Left cardiac atrium (tissue), 4 donors: ENCODE measurements at places on chromosomes 3 and 15.
A peak's percentile ranks its signal among the peaks of the same experiment; 100 is the strongest.

GRCh38 chr3:105369500-105370371 lies 3.0 kb downstream of the ALCAM start:
- peak; percentile 76 for DNase-seq

- no peak for DNase-seq
Observed at GRCh38 chr3:172751175-172751704, 714 bp downstream of the ECT2 start.

DNA sequence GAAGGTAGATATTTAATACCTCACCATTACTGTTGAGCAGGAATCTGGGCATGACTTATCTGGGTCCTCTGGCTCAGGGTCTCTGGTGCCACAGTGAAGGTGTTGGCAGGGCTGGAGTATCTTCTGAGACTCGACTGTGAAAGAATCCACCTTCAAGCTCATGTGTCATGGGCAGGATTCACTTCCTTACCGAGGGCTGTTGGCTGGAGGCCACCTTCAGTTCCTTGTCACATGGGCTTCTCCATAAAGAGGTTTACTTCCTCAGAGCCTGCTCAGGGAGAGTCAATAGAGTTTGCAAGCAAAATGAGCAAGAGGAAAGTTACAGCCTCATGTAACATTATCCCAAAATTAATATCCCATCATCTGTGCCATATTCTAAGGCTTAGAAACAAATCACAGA lies 459.5 kb downstream of the NR2F2 start:
- DNase-seq, result no peak

DNA sequence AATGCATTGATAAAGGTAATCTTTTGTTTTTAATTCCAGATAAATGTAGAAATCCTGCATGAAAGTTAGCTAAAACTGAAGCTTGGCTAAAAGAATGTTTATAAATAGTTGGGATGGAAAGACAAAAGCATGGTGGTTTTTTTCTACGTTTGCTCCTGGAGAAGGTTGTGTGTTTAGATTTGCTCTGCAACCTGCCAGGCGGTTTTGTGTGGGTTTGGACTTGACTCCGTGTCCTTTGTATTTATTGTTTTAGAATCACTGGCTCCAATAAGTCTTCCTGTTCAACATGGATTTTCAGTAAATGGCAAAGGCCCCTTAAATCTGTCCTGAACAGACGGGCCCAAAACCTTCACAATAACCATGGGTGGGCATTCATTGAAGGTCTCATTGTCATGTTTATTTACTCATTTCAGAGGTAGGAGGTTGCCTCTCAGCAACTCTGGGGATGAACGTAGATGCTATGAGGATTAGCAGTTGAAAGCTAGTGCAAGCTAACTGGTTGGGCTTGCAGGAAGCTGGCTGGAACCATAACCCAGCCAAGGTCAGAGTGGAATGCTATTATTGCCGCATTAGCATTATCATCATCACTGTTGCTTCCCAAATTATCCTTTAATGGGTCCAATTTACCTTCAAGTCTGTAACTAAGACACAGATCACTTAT lies 60.6 kb upstream of the ADAMTS9 start:
- DNase-seq, result no peak

DNA sequence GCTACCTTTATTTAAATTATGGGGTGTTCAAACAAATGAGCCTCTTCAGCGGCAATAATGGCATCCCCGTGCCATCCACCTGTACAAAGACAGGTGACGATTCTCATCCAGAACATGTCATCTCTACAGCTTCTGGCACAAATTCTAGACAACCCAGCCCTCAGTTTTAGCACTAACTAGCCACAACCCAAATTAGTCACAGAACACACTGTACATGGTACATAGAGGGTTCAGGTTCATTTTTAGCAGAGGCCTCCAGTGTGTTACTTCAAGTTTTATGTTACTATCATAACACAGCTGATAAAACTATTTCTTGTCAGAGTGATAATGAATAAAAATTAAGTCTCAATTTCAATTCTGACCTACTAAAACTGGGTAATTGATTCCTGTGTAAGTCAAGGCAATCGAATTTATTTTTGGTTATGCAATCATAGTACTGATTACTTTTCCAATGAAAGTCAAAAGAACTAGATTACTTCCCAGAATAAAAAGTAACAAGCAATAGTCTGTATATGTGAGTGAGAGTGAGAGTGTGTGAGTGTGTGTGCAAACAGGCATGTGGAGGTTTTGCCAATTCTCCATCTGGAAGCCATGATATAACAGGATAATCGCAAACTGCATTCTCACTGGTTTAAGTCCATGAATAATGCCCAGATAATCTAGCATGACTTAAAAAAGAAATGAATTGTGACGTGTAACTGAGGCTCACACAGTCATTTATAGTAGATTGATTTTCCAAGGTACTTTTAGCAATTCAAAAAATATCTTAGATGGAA lies 37.4 kb downstream of the SHQ1 start:
- DNase-seq, result no peak

- no peak for DNase-seq
Observed at GRCh38 chr3:24390169-24391130, 104.2 kb downstream of the THRB start.

DNA sequence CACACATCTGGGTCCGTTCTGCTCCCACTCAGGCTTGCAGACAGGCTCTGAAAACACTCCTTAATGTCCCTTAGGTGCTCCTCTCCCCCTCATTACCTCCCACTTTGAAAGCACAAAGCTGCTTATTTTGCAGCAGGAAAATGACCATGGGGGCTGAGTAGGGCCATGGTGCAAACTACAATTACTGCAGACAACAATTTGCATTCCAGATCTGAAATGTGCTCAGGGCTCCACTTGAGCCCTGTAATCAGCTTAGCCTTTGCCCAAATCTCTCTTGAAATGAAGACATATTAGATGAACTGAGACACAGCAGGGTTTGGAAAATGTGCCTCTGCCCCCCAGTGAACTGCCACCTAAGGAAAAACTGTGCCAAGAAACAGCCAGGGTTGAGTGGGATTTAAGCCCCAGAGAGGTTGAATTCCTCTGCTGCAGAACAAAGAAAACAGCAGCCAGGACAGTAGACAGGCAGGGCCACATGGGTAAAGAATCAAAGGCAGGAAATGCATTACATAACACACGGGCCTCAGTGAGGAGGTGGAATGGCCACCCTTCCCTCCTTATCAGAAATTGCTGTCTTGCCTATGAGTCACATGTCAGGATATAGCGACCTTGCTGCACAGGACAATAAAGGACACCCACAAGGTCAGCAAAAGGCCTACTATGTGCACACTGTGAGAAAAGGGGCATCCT lies 126.8 kb upstream of the ARHGEF3 start:
- DNase-seq, result no peak

- no peak for DNase-seq
Observed at GRCh38 chr15:22951381-22952280, 28.5 kb downstream of the CYFIP1 start.

- no peak for DNase-seq
Observed at GRCh38 chr3:139358841-139359562, 15.2 kb downstream of the MRPS22 start.

- no peak for DNase-seq
Observed at GRCh38 chr15:93997071-93997658, 234.2 kb upstream of the MCTP2 start.

GRCh38 chr3:48564022-48564421 lies 441 bp upstream of the UCN2 start:
- peak; percentile 61 for DNase-seq

- no peak for DNase-seq
Observed at GRCh38 chr3:36381311-36381956, 1.1 kb downstream of the STAC start.

DNA sequence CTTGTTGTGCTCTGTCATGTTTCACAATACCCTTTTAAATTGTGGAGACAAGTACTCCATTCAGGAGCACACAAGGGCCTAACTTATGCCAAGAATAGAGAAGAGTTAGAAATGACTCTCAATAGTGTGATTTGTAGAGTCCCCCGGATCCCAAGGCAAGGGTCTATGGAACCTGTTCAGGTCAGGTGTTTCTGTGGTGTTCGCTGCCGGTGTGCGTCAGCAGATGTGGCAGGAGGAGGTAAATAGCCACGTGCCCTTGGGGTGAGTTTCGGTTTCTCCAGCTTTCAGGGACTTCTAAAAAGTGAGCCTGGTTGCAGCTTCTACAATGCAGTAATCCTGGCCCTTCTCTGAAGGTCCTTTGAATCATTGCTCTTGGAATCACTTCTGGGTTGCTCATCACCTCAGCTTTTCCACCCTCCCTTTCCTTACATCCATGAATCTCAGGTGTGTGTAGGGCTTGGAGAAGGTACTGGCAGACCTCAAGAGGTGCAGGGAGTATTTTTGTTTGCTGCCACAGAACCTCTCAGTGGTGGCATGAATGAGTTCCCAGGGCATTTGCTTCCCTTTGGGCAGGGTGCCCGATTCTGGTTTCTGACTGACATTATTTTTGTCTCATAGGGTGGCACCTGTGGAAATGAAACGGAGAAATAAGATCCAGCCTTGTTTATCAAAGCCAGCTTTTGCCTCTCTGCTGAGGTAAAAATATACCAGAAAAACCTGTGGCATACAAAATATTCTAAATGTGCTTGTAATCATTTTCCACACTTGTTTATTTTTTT lies 7.3 kb downstream of the ST3GAL6 start:
- no peak for DNase-seq

DNA sequence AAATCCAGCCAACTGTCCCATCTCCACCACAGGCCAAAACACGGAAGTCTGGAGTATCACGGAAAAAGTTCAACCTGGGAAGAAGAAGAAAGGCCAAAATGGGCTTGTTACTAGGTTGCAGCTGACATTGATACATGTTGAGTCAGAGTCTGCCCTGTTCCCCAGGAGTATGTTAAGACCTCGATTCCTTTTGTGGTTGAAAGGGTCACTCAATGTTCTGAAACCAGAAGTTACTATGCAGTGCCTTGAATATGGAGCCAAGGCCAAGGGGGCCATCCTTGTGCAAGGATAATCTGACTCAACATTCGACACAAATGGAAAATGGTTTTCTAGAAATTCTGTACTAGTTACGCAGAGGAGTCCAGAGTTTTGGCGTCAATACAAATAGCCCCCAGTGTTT lies 104.2 kb downstream of the DGKG start:
- no peak for DNase-seq

DNA sequence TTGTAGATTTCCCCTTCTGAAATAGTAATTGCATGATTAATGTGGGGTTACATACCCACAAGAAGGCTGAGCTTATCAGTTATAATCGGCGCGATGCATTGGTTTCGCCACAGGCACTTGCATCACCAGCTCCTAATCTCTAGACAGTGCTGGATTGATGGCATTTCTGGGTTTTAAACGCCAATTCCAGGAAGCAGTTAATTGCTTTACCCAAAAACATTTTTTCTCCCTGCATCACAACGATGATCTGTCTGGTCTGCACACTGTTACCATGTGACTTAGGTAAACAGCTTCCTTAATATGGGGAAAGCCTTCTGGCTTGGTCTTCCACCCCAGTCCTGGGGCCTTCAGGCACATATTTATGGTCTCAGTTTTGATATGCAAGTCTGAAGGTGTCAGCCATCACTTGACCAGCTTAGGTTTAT lies 70.0 kb upstream of the HEG1 start:
- no peak for DNase-seq

- no peak for DNase-seq
Observed at GRCh38 chr15:64229129-64229724, 66.4 kb upstream of the PPIB start.

- DNase-seq, result no peak
Observed at GRCh38 chr15:36053746-36054145, 507.8 kb upstream of the DPH6 start.

DNA sequence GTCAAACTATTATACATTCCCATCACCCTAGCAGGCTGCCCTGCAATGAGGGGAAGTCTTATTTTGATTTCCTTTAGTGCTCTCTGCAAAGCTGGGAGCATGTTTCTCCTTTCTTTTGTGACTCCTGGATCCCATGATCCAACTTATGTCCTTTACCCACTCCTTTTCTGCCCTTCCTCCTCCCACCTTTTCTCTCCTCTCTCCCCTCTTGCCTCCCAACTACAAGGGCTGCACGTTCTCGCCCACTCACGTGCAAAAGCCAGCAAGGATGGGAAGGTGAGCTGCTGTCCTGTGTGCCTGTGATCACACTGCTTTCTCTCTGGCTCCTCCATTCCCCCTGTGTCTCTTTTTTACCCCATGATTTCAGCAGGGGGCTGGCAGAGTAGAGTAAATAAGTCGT lies 6.1 kb downstream of the VIPR1 start:
- no peak for DNase-seq

DNA sequence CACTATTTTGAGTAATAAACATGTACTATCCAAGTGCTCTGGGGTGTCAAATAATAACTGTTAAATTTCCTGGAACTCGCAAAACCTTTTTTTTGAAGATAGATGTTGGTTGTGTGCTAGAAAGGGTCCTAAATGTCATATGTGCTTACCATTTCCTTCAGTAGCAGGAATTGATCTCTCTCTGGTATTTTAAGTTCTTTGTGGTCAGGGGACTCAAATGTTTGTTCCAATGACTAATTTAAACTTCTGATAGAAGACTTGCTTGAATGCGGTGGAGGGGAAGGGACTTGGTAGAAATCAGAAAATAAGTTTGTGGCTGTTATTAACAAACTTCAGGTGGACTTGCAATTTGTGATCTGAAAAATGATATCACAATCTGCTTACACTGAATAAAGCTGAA lies 26.8 kb downstream of the ARIH2 start:
- no peak for DNase-seq

GRCh38 chr3:194262176-194262924 lies 88.8 kb downstream of the CPN2 start:
- no peak for DNase-seq

DNA sequence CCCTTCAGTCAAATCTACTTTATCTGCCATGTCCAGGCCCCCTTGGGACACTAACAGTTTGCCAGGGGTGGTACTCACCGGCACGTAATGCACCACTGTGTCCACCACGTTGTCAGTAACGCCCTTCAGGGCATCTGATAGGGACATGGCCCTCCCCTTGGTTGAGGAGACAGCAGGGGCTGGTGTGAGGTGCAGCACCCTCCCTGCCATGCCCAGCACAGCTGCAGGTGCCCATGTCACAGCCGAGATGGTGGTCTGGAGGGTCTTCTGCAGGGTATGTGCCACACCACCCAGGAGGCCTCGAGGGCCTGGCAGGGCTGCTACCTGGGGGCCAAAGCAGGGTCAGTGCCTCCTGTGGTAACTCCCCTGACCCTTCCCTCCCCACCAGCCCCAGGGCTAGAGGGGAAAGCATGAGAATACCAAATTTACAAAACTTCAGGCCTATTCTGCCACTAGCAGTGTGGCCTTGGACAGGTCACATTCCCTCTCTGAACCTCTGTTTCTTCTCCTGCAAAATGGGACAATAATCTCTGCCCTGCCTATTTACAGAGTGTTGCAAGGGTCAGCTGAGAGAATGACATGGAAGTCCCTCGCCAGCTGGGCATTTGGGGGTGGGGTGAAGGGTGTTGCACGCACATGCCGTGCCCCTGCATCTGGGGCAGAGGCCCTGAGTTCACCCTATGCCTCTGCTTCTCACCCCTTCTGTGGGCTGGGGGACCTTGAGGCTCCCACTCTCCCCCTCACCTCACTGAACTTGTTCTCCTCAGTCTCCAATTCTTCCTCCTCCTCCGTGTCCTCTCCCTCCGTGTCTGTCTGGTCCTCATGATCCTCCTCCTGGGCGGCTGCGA lies 11.8 kb upstream of the KIF7 start:
- DNase-seq, result no peak

DNA sequence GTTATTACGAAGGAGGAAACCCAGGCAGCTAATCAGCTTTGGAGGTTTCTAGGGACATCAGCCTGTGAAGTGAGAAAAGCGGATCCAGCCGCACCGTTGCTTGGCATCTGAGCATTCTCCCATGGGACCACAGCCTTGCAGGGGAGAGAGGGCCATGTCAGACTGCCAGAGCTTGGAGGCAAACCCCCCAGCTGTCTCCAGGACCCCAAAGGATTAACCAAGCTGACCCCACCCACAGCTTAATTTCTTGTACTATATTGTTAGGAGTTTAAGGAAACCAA lies 5.1 kb downstream of the IGDCC3 start:
- DNase-seq, result no peak
